Activated T-helper 1 cell treated with Interleukin-2 at 50 U/mL for 16 hours (primary cell): ENCODE measurements at places on chromosomes 11 and 22.

DNA sequence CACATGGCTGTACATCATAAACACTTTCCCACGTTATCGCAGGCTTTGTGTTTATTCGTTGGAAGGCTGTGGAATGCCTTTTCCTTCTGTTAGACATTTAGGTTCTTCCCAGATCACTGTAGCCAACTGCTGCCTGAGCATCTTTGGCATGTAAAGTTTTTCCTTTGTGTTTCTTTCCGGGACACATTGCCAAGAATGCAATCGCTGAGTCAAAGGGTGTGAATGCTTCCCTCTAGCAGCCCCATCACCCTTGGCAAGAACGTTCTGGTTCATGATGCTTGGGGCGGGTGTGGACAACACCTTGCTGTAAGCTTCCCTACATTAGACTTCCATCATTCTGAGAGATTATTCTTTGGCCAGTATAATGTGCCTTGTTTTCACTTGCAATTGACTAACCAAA is 136.2 kb downstream of the OSBP2 start:
- no peak for DNase-seq

DNA sequence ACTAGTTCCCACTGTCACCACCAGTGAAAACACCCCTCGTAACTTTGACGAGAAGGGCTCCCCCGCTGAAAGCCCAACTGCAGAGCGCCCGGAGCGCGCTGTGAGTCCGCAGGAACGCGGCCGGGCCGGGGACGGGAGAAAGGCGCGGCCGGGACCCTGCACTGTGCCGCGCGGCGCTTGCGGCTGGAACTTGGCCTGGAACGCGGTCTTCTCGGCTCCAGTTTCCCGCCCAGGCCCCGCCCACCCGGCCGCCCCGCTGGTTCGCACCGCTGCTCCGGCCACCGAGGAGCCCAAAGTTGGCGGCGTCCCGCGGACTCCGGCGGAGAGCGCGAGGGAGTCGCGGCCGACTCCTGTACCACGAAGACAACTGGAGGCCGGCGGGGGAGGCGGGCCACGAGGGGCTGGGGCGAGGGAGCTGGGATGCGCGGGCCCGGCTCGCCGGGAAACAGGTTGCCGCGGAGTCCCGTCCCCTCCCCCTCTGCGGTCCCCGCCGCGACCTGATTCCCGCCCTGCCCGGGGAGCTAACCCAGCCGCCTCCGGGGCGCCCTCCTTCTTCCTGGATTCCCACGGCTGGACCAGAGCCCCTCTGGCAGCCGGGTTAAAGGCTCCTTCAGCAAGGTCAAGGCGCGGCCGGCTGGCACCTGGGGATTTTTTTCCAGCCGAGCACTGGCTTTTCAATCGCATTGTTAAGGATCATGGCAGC is 3.4 kb downstream of the TENM4 start:
- DNase-seq = no peak

DNA sequence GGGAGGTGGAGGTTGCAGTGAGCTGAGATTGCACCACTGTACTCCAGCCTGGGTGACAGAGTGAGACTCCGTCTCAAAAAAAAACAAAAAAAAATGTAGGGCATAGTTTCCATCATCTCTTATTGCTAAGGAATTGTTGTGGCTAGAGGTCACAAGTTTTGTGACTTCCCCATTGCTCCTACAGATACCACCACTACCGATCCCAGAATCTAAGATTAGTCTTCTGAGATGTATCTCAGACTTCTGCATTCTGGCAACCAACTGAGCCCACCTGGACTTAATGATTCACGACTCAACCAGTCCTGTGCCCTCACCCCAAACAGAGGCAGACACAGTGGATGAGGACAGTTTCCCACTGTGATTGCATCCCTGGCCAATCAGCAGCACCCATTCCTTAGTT is 148.9 kb downstream of the NECTIN1 start:
- DNase-seq = no peak

GRCh38 chr11:17753641-17754040 is 19.1 kb downstream of the KCNC1 start:
- DNase-seq = no peak

DNA sequence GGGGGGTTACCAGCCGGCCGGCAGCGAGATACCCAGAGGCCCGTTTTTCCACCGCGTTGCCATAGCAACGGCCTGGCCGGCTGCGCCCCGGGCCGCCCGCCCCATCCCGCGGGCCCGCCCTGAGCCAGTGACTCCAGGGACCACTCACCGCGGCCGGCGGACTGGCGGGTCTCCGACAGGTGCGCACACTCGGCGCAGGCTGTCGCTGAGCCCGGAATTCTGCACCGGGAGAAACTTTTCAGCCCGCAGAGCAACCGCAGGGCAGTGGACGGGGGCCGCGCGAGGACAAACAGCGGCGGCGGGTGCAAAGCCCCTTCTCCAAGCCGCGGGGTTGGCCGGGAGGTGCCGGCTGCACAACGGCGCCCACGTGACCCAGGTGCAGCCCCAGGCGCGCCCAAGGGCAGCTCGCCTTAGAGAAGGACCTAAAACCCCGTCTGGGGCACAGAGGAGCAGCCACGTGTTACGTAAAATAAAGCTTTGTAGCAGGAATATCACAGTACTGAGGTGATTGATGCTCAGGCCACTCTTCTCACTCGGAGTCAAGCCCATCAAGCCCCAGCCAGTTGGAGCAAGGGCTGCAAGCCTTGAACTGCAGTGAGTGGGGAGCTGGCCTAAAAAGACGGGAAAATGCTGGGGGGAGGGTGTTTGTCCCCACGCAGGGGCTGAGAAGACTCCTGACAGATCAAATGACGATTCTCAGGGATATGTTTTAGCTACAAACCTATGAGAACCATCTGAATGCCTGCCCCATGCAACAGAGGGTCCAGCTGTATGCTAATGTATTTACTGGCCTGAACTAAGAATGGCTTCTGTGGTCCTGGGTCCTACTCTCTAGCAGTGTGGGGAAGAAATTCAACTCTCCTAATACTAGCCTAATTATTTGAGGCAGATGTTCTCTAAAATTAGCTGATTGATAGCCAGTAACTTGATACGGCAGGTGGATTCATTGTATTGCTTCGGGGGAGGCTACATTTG is at the start of gene STK33:
Gene STK33 (minus strand): TSS at position 294 of the 975 bp plus-strand sequence. CDS start 119,323 bp downstream, outside the sequence.
- DNase-seq = no peak

- DNase-seq = no peak
These were observed 14.8 kb upstream of the FAM168A start for GRCh38 chr11:73612601-73613140.

- DNase-seq = no peak
These were observed 90.6 kb downstream of the CCDC83 start for GRCh38 chr11:85945788-85946187.

DNA sequence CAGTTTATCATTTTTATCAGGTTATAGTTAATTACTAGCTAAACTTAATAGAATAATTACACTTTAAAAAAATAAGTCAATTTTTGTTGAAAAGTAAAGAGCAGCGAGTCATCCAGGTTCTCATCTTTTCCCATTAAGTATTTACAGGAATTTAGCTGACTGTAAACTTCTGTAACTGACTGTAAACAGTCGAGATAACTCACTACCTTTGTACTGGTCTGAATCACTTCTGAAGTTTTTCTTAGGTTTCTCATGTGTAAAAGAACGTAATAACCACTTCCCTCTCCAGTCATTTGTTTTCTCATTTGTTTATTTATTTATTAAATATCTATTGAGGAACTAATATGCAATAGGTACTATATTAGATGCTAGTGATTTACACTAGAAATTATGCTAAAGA is 270.8 kb downstream of the DYNC2H1 start:
- DNase-seq = no peak

DNA sequence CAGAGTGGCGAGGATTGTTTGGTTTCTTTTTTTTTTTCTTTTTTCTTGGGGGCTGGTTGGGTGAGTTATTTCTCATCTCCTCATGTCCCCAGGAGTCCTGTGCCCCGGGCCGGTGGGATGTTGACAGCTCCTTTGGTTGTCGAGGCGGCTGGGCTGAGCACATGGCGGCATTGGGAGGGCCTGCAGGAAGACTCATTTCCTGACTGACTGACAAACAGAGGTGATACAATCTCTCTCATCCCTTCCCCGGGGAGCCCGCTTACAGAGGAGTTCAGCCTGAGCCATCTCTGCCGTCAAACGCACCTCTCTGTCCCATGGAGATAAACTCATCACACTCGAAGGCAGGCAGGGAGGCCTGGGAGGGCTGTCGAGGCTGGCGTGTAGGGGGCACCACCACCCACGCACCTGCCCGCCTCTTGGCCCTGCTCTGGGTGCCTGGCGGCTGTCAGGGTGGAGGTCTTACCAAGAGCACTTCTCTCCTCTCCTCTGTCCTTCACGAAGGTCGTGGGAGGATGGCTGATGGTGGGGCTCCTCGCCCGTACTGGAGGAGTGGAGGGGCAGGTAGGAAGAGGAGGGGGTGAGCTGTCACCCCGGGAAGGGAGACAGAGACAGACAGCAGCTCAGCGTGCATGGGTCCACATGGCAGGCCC is 60.0 kb upstream of the NECTIN1 start:
- no peak for DNase-seq

GRCh38 chr11:129251067-129251466 is 58.9 kb upstream of the ARHGAP32 start:
- no peak for DNase-seq

DNA sequence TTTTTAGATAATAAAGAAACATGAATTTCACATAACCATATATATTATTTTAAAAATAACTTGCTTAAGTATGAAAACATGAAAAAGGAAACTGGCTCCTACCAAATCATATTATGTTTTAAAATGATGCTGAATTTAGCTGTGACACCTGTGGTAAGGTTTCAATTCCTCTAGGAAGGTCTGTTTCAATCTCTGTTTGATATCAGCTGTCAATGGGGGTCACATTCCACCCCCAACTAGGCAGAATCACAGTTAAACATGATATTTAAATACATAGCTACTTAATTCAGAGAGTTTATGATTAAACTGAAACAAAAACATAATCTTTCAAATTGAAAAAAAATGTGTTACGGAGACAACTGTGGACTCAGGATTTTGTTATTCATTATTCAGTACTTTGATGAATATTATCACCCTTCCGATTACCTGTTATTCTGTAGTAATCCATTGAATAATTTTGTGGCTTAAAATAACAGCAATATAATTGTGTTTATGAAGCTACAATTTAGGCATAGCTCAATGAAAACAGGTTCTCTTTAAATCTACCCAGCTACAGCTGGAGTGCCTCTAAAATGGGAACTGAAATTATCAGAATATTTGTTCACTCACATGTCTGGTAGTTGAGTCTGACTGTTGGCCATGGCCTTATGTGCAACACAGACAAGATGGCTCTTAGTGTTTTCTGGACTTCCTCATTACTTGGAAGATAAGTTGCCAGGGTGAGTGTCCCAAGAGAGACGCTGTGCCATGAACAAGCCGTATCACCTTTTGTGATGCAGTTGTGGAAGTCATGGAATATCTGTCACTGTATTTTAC is 244.6 kb upstream of the ANO3 start:
- DNase-seq = no peak

DNA sequence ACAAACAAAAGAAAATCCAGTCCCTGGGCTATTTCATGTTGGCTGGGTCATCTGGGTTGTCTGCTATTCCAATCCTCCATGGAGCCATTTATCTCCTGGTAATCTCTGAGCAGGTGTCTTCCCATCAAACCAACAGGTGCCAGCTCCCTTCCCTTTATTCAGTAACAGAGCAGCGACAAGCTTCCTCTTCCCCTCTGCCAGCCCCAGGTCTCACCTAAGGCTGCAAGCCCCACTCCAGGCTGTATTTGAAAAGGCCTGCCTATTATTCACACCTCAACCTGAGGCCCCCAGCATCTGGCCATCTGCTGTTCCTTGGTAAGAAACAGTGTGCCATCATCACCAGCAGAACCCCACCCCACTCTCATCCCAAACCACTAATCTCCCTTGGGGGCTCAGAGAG is 436.2 kb downstream of the BUD13 start:
- no peak for DNase-seq

DNA sequence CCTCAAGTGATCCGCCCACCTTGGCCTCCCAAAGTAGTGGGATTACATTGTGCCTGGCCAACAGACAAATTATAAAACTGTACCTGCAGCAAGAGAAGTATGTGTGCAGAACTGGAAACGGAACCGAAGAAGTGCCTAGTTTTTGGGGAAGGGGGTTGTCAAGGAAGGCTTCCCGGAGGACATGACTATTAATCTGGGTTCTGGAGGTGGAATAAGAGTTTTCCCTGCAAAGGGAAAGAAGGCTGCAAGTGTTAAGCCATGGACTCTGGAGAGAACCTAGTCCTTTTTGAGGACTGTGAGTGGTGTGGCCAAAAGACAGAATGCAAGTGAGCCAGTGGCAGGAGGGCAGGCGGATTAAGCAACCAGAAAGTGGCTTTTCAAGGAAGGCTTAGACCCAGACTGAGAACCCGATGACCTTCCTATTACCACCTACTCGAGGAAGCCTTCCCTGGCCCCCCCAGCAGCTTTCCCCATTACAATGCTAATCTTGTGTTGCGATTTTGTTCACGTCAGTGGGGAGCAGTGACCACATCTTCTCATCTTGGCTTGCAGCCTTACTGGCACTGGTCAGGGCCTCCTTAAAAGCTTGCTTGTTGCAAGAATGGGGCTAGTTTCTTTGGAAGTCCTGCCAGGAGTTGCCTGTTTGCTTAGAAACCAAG is 5.7 kb upstream of the SEPTIN3 start:
- no peak for DNase-seq

DNA sequence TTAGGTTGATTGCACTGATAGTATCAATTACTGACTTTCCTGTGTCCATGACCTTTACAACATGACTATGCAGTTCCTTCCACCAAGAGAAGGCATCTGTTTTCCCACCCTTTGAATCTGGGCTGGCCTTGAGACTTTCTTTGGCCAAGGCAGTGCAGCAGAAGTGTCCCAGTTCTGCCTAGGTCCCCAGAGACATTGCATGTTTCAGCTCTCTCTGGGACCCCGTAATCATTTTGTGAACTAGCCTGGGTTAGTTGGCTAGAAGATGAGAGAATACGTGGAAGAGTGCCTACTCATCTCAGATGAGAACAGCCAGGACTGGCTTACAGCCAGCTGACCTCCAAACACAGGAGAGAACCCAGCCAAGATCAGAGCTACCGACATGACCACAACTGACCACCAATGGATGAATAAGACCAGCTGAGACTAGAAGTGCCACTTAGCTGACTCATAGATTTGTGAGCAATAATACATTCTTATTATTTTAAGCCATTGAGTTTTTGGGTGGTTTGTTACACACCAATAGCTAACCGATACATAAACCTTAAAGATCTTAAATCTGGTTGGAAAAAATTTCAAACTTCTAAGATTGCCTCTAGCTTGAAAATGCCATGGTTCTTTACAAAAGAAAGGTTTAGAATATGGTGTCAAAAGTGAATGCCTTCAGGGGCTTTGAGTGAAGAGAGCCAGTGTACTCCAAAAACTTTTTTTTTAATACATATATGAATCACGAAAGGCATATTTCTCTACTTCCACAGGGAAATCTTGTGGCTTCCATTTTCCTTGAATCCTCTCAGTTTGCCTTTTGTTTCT is 145.2 kb downstream of the FBXO7 start:
- no peak for DNase-seq

DNA sequence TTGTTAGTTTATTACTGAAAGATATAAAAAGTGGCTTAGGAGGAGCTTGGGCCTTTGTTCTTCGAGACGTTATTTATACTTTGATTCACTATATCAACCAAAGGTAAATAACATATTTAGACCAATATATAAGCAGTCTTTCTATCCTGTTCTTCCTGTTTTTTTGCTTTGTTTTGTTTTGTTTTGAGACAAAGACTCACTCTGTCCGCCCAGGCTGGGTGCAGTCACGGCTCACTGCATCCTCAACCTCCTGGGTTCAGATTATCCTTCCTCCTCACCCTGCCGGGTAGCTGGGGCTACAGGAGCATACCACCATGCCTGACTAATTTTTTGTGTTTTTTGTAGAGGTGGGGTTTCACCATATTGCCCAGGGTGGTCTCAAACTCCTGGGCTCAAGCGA is 66.8 kb downstream of the ATM start:
- DNase-seq = no peak

- no peak for DNase-seq
These were observed 34.1 kb downstream of the HORMAD2 start for GRCh38 chr22:30114361-30114760.
